ENCODE measurements at places on chromosomes 12 and 14.

- DNase-seq: peak; percentile 58
Observed at GRCh38 chr12:132462788-132463187, 27.2 kb upstream of the FBRSL1 start.

DNA sequence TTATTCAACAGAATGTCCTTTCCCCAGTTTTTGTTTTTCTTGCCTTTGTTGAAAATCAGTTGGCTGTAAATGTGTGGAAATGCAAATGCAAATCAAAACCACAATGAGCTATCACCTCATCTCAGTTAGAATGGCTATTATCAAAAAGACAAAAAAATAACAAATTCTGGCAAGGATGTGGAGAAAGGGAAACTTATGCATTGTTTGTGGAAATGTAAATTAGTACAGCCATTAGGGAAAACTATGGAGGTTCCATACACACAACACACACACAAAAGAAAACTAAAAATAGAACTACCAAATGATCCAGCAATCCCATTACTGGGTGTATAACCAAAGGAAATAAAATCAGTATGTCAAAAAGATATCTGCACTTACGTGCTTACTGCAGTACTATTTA is 518.8 kb upstream of the ATXN7L3B start:
- no peak for DNase-seq

DNA sequence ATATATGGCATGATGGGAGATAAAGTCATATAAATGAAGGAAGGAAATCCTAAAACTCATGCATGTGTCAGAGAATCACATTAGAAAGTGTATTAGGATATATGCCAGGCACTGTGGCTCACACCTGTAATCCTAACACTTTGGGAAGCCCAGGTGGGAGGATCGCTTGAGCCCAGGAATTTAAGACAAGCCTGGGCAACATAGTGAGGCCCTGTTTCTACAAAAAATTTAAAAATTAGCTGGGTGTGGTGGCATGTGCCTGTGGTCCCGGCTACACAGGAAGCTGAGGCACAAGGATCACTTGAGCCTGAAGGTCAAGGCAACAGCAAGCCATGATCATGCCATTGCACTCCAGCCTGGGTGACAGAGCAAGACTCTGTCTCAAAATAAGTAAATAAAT is 130.3 kb upstream of the ARID2 start:
- DNase-seq: no peak

GRCh38 chr14:63204407-63205043 is at the start of gene RHOJ:
RHOJ (plus strand) TSS chr14:63204443; CDS start chr14:63204870, 427 bp downstream.
- no peak for DNase-seq

- no peak for DNase-seq
Observed at GRCh38 chr12:53660041-53660440, 15.8 kb downstream of the ATP5MC2 start.

Data from suppressor macrophage treated with lipopolysaccharide for 1 hour (primary cell).